ENCODE measurements at places on chromosomes 5 and 9. TPM values are rescaled to one million over a fixed set of nuclear protein-coding genes. Genes with fewer than 3 reads are reported as not detected.

DNA sequence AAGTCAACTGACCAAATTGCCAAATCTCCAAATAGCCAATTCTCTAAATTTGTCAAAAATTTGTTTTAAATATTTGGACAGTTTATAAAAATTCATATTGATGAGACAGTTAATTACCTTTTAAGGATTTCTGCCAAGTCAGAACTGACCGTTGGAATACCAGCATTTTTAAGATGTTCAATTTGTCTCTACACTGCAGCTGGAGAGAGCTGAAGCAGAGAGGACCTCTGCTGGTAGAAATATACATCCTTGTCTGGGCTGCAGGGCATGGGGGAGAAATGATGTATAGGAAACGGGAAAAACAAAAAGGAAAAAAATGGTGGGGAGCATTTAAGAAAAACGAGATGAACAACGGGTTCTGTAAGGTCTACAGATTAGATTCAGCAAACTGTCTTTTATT is 16.8 kb downstream of the NR6A1 start:
- no peak for DNase-seq

GRCh38 chr5:396531-396961 is 46.4 kb upstream of the EXOC3 start:
- DNase-seq: no peak

DNA sequence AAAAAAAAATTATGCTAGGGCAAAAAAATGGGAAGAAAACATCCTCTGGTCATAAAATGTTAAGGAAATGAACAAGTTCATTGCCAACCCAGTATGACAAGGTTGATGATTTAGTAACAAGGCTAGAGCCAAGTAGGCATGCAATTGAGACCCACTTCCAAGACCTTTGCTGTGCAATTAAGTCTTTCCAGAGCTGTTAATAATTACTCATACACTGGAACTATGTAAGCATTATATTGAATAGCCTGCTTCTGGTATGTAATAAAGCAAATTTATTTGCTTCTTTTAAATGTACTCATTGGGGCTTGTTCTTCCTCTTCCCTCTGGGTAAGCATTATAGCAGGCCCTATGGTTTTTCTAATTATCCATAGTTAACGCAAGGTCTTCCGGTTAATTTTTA is 32.5 kb upstream of the SNAPC3 start:
- DNase-seq: no peak

GRCh38 chr5:31364881-31365636 is 166.8 kb downstream of the DROSHA start:
- DNase-seq: no peak

The PCDHA9 gene
- total RNA-seq: not detected

The SPINK13 gene
- not detected for total RNA-seq

The BAAT gene
- total RNA-seq: 0.71 TPM
